Stimulated activated CD4-positive, alpha-beta T cell treated with anti-CD3 and anti-CD28 coated beads, Interleukin-2, amount 100 ng/mL, for 48 hours (primary cell): ENCODE measurements at places on chromosomes 12 and 14.

DNA sequence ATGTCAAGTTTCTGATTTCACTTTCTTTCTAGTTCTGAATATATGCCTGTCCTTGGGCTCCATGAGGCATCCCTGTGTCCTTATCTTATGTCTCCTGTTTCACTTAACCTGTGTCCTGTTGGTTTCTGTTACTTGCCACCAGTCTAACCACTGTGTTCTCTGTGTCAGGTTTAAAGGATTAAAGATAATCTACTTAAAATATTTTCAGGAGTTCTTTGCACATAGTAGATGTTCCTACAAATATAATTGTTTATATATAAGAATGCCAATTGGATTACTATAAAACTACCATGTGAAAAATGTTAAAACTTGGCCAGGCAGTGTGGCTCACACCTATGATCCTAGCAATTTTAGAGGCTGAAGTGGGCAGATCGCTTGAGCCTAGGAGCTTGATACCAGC, 406.4 kb downstream of the CCER1 start:
- no peak for DNase-seq

GRCh38 chr14:106507354-106507753, 981.0 kb downstream of the TMEM121 start:
- no peak for DNase-seq

DNA sequence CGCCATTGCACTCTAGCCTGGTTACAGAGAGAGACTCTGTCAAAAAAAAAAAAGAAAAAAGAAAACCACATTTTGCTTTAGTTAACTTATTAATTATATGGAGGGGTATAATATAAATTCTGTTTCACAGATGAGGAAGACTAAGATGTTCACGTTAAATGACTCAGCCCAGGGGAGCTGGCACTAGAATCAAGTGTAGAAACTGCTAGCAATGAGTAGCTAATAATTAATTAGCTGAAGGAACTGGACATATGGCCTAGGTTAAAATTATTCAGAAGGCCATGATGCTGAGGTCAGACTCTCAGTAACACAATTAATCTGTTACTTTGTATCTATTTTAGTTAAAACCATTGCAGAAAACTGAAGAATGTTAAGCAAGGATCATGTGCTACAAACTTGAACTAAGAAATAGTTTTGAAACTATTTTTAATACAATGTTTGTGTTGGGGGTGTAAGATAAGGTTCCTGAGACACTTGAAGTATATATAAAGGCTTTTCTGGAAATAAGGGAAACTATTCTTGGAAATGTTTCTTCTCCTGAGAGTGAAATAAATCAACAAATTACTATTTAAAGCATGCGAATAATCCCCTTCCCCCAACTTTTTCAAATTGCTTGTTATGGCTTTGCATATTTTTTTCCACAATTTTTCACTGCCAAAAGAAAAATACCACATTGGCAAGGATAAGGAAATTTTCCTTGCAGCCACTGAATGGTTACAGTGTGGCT, 589.3 kb downstream of the SOX5 start:
- DNase-seq, result no peak

DNA sequence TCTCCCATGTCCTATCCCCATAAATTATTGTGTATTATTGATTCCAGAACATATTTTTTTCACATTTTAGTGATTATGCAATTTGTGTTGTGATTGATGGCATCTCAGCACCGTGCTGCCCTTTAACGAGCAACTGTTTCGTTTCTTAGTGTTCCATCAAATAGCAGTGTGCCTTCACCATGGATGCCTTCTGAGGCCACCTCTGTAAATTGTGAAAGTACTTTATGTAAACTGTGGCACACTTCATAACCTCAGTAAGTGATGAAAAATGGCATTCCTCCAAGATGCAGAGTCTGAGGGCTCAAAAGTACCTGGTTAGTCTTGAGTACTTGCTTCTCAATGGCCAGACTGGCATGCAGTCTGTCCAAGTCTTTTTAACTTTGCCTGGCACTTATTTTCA, 8.2 kb downstream of the CHST11 start:
- no peak for DNase-seq

GRCh38 chr12:89672589-89672979, 36.1 kb downstream of the ATP2B1 start:
- DNase-seq, result no peak

GRCh38 chr14:54211551-54212308, 185.1 kb upstream of the CDKN3 start:
- no peak for DNase-seq

DNA sequence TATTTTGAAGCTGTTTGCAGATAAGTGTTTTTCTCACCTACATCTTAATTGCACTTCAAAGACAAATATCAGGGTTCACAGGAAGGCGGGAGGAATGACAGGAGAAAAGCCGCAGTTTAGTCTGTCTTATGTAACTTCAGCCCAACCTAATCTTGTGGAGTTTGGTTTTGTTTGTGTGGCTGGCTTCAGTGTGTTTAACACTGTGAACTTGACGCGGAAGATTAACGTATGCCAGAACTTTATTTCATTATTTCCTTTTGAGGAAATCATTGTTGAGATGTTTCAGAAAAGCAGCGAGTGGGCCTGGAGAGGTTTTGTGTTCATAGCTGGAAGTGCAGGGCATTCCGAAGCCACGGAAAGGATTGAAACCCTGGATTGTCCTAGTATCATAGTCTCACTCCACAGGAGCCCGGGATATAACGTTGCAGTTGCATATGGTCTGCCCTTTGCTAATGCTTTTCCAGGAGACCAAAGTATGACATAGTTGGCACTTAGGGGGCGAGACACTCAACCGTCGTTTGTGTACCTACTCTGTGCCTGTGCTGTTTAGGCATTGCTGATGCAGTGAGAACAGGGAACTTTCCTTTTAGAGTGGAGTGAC, 2.0 kb downstream of the PELI2 start:
- DNase-seq, result no peak

- no peak for DNase-seq
Observed at GRCh38 chr12:84542289-84542688, 370.3 kb downstream of the SLC6A15 start.

DNA sequence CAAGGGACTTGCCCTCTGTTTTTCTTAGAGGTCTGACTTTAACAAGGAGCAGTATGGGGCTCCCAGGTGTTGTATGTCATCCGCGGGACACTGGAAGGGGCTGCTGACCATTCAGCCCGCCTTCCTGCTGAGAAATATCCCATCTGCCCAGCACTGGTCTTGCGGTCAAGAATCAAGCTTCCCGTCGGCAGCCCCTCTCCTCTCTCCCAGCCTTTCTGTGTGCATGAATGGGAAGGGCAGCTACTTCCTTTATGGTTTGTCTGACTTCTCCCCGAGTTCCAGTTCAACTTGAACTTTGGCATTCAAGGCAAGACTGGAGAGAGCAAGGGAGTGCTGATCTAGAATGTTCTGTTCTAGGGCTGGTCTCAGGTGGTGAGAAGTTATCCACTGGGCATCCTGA, 51.5 kb downstream of the PSMA6 start:
- no peak for DNase-seq

DNA sequence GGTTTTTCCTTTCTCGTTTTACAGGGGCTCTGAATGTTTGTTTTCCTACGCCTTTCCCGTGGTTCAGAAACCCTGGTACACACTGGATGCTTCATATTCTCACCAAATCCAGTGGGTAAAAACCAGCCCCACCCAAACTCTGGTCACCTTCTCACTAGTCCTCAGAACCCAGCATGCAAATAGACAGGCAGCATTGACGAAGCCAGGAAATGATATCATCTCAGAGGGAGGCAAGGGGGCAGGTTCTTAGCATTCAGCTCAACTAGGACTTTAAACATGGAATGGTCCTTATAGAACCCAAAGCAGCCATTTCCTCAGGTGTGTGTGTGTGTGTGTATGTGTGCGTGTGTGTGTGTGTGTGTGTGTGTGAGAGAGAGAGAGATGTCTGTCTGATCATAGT, 142.0 kb downstream of the KCNK10 start:
- no peak for DNase-seq

DNA sequence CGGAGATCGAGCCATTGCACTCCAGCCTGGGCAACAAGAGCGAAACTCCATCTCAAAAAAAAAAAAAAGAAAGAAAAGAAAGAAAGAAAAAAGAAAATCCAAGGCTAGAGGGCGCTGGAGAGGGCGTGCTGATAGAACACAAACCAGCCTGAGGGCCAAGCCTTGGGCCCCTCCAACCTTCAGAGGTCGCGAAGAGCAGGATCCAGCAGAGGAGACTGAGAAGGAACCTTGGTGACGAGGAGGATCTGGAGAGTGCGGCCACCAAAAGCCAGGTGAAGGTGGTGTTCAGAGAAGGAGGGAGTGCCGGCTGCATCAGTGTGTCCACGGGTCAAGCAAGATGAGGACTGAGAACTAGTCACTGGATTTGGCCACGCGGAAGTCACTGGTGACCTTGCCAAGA, 4.1 kb upstream of the DYNC1H1 start:
- DNase-seq, result no peak

DNA sequence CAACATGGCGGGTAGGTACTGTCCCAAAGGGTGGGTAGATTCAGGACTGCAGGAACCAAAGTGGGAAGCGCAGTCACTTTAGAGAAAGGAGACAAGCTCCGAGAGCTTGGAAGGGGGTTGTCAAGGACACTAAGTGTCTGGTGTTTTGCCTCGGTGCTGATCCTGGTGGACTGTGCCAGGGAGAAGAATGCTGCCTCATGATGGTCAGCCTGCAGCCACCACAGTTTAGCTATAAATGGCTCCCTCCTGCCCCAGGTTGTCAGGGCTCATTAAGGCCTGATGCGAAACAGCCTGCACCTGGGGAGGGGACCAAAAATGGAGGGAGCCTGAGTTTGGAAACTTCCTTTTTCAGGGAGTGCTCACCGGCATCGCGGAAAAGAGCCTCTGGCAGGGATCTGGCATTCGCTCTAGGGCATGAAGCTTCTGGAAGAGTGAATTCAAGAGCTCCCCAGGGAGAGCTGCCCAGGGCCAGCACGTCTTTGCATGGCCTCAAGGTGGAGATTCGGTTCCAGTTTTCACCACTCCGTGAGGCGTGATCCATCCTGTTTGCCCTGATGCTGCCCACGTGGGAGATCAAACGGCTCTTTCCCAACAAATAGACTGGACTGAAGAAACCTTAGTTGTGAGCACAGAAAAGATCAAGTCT, 164.0 kb downstream of the FOXN3 start:
- no peak for DNase-seq

- DNase-seq, result no peak
Observed at GRCh38 chr12:106296179-106296877, 6.2 kb upstream of the TCP11L2 start.

- no peak for DNase-seq
Observed at GRCh38 chr12:84632556-84632955, 280.0 kb downstream of the SLC6A15 start.

- DNase-seq, result no peak
Observed at GRCh38 chr14:64723691-64724577, 19.7 kb downstream of the PLEKHG3 start.

DNA sequence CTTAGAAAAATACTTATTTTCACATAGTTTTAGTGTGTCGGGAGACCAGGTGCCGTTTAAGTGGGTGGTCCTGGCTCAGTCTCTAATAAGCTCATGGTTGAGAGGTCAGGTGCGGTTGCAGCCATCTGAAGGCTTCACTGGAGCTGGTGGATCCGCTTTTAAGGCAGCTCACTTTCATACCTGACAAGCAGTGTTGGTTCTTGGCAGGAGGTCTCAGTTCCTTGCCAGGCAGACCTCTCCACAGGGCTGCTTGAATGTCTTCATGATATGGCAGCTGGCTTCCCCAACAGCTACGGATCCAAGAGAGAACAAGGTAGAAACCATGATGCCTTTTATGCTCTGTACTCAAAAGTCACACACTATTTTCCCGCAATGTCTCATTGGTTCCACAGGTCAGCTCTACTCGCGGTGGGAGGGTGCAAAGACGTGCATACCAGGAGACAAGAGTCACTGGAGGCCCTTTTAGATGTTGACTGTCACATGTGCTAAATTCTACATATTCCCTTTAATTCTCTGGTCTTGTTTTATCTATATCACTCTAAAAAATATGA, 8.0 kb upstream of the ZDHHC17 start:
- no peak for DNase-seq

DNA sequence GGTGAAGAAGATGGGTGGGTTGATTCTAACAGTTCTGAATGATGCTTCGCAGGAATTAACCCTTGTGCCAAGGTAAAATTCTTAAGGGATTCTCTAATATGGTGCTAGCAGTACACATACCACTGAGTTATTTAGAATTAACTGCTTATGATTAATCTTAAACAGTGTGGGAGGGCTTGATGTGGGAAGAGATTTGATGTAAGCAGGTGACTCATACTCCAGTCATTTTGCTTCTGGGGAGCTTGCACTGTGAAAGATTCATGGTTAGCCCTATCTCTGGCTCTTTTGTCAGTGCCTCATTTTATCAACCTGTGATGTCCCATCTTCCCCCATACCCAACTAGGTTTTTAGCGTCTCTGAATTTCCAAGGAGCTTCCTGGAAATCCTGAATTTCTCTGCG, 83.8 kb downstream of the NRXN3 start:
- no peak for DNase-seq
